Stimulated activated CD8-positive, alpha-beta memory T cell treated with anti-CD3 and anti-CD28 coated beads, Interleukin-7, amount 100 ng/mL, for 48 hours (primary cell): ENCODE measurements at places on chromosomes 2 and 18.

DNA sequence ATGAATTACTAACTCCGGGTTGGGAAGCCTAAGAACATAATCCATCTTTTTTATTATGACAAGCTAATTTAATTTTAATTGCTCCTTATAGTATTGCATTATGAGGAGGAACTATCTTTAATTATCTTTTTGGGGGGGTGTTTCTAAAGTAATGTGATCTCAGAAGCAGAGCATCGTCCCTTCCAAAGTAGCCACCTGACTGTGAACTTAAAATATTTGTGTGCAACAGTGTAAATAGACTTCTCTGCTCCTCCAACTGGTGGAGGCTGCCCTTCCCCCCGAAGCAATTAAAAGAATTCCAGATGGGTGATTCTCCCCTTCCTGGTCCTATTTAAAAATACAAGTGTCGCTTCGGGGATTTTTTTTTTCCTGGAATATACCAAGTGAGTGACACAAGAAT, 55.7 kb downstream of the TCF7L1 start:
- DNase-seq: no peak

DNA sequence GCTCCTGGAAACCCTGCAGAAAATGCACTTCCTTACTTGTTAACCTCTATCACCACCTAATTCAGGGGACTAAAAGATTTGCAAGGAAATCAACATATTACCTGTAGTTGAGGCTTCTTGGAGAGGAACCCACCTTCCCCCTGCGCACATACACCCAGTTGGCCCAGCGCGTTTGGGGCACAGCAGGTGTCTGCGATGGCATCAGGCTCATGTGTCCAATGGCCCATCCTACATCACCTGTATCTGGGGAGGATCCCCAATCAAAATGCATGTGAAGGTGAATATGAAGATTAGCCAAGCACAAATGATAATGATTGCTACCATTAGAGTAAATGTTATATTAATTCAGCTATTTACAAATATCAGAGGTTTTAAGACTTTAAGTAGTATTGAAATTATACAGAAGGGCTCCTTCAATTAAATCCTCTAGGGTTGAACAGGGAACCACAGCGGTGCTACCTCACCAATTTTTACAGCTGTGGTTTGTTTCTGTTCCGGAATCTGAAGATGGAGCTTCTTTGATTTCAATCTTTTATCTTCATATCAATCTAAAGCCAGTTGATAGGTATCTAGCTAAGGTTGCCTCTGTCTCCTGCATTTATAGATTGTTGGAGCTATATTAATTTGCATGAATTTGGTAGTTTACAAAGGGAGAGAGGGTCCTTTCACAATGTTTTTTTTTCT, 486.0 kb downstream of the RNF144A start:
- no peak for DNase-seq

DNA sequence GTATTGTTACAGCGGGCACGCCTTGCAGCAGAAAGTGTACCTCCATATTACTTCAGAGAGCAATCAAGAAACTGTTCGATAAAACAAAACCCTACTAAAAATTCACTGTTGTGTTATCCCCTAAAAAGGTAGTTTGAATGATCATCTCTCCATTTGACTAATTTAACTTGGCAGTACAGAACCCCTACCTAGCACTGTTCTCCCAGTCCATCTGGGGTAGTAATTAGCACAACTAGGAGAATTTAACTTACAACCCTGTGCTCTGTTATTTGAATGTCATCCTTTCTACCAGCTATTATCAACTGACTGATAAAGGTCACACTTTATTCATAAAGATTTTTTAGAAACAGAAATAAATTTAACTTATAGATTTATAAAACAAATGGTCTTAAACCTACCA, 121.2 kb downstream of the EPB41L3 start:
- no peak for DNase-seq

GRCh38 chr2:201882353-201883090, 76.2 kb downstream of the CDK15 start:
- DNase-seq: no peak

- no peak for DNase-seq
Observed at GRCh38 chr2:135965756-135966155, 19.7 kb downstream of the DARS1 start.

DNA sequence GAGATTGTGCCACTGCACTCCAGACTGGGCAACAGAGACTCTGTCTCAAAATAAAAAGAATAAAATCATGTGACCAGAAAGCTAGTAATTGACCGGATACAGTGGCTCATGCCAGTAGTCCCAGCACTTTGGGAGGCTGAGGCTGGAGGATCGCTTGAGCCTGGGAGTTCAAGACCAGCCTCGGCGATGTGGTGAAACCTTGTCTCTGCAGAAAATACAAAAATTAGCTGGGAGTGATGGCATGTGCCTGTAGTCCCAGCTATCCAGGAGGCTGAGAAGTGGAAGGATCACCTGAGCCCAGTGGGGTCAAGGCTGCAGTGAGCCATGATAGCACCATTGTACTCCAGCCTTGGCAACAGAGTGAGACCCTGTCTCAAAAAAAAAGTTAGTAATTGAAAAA, 36.8 kb downstream of the COX7A2L start:
- no peak for DNase-seq

GRCh38 chr18:6255116-6255705, 159.5 kb downstream of the L3MBTL4 start:
- DNase-seq: no peak

- DNase-seq: no peak
Observed at GRCh38 chr2:136863874-136864273, 98.5 kb downstream of the THSD7B start.

DNA sequence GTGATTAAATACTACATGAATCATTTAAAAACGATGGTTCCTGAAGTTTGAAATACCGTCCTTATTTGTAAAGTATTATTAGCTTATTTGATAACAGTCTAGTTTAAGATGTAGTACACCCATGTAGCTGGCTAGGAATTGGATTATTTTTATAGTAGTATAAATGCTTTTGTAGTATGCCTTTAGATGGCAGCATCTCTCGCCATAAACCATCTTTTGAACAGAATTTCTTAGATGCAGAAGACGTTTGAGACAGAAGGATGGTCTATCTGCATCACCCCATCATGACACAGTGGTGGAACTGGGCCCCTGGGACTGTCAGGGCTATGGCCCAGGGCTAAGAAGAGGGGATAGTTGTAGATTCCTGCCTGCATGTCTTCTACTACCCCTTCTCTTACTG, 152.7 kb downstream of the WDSUB1 start:
- DNase-seq: no peak

GRCh38 chr2:1483551-1483950, 70.3 kb downstream of the TPO start:
- no peak for DNase-seq

DNA sequence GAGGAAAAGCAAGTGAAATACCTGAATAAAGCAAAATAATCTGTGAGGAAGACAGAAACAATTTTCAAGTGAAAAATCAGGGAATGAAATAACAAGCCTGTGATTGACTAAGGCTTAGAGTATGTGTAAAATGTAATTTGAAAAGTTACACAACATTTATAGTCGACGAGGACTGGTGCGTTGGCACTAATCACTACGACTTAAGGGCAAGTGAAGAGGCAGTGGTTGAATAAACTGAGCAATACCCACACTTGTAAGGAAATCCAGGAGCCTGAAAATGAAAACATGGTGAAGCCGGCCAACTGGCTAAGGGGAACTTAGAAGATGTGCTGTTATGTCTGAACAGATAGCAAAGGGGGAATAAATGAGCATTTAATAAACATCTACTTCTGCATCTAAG, 13.4 kb downstream of the DOK1 start:
- DNase-seq: no peak

GRCh38 chr2:219210196-219210885, 3.8 kb downstream of the ZFAND2B start:
- no peak for DNase-seq

- DNase-seq: no peak
Observed at GRCh38 chr18:29928081-29928480, 1114.5 kb downstream of the DSC3 start.

DNA sequence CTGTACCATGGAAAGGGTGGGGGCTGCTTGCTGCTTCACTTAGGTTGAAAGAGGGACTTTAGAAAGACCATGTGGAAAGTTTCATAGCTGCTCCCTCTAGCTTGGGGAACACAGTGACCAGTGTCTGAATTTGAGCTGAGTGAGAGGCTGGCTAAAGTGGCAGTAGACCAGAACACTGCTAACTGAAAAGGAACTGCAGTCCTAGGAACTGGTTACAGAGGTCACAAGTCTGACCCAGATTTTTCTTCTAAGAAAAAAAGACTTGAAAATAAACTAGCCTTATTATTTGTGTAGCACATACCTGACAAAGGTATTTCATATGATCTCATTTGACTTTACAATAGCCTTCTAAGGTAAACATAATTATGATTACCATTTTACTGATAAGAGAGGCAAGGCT, 153.6 kb downstream of the FSHR start:
- DNase-seq: no peak

DNA sequence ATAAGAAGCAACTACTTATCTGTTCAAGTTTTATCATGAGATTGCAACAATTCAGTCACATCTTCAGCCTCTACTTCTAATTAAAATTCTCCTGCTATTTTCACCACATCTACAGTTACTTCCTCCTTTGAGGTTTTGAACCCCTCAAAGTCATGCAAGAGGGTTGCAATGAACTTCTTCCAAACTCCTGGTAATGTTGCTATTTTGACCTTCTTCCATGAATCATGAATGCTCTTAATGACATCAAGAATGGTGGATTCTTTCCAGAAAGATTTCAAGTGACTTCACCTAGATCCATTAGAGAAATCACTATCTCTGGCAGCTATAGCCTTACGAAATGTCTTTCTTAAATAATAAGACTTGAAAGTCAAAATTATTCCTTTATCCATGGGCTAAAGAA, 1052.8 kb upstream of the NRXN1 start:
- DNase-seq: no peak

- DNase-seq: no peak
Observed at GRCh38 chr2:108388045-108388444, 10.3 kb downstream of the SULT1C4 start.

DNA sequence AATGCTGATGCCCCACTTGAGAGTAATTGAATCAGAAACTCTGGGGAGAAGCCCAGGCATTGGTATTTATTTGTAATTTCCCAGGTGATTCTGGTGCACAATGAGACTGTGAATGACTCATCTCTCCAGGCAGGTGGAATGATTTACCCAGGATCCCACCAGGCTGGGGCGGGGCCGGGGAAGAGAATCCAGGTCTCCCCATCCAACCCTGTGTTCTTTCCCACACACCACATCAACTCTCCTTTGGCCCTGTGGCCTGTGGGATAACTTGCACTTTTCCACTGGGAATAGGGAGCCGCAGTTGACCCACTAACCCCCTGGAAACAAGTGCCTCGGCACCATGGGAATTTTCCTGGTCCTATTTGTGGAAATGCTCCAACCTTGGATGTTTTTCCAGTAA, 409.8 kb downstream of the ZNF521 start:
- DNase-seq: no peak
